AML-193 (cell line): ENCODE measurements at places on chromosomes 16 and 17.
A peak's percentile ranks its signal among the peaks of the same experiment; 100 is the strongest.

DNA sequence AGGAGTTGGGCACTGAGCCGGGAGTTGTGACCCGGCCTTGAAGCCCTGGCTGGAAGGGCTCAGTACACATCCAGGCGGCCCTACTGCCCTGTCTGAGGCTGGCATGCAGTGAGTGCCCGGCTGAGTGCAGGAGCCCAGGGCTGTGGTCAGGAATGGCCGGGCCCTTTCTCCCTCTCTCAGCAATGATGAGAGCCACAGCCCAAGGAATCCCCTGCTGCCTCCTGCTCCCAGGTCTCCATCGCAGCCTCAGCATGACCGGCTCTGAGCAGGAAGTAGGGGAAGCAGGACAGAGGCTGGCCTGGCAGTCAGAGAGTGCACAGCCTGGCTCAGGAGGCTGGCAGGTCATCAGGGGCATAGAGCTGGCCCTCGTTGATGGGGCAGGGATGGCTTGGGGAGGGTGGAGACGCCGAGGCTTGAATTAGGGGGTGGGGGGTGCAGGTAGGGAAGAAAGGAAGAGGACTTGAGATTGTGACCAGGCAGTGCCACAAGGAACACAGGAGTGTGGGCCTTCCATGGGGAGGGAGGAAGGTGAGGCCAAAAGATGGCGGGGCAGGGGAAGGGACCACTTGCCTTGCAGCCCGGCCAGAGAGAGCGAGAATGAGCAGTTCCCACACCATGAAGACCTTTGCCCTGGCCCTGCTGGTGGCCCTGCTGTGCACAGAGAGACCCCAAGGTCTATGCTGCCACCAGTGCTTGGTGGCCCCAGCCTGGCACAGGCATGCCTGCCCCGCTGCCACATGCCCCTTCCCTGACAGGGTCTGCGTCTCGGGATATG, 32.1 kb upstream of the KRT17 start:
- no peak for DNase-seq

DNA sequence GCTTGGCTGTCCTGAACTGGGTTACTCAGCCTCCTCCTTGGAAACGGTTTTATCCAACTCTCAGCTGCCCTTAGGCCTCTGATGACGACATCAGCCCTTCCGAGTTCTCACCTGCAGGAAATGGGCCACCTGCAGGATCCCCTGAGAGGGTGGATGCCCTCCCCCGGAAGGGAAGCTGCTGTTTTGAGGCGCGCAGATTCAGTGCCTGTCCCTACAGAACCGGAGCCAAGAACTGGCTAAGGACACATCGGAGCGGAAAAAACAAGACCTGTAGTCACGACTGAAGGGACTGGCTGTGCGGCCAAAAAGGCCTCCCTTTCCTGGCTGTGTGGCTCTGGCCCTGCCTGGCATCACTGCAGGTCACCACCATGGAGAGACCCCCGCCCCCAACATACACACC, 11.7 kb upstream of the C16orf95 start:
- no peak for DNase-seq

DNA sequence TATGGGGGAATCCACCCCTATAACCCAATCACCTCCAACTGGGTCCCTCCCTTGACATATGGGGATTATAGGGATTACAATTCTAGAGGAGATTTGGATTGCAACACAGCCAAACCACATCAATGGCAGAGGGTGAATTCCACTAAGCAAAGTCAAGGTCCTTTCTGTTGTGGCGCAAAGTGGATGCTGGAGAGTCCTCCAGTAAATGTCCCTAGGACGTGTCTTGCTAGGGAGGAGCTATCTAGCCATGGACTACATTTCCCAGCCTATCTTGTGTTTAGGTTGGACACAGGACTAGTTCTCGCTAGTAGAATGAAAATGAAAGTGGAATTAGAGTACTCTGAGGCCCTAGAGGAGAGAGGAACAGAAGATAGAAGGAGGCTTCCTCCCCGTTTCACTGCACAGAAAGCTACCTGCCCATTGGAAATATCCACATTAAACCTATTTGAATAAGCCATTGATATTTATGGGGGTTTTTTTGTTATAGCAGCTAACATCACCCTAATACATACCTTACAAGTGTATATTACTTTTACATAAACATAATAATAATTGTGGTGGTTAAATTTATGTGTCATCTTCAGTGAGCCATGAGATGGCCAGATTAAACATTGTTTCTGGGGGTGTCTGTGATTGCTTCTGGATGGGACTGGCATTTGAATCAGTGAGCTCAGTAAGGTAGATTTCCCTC, 56.7 kb upstream of the ERCC4 start:
- DNase-seq, result no peak

DNA sequence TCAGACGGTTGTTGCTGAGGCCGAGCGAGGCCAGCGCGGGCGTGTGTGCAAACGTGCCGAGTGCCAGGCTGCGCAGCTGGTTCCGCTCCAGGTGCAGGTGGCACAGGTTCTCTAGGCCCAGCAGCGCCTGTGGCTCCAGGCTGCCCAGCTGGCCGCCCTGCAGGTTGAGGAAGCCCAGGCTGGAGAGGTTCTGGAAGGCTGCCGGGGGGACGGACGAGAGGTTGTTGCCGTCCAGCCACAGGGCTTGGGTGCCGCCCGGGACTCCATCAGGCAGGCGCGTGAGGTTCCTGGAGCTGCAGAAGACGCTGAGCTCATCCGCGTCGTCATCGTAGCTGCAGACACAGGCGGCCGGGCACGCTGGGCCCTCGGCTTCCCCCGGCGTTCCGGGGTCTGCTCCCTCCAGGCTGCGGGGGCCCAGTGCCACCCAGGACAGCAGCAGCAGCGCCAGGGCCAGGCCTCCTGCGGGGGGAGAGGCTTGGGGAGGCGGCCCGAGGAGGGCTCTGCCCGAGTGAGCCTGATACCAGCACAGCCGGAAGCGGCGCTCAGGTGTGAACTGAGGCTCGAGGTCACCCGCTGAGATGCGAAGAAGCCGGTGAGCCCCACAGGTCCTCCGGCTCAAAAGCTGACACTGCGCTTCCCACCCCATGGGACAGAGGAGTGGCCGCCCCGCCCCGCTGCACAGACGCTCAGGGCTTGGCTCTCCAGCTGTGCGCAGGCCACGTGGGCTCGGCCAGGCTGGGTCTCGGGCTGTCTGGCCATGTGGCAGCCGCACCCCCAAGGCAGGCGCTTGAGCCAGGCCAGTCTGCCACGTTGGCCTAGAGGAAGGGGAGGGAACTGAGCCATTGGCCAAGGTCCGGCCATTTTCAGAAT, 1.3 kb downstream of the IGFALS start:
- no peak for DNase-seq

DNA sequence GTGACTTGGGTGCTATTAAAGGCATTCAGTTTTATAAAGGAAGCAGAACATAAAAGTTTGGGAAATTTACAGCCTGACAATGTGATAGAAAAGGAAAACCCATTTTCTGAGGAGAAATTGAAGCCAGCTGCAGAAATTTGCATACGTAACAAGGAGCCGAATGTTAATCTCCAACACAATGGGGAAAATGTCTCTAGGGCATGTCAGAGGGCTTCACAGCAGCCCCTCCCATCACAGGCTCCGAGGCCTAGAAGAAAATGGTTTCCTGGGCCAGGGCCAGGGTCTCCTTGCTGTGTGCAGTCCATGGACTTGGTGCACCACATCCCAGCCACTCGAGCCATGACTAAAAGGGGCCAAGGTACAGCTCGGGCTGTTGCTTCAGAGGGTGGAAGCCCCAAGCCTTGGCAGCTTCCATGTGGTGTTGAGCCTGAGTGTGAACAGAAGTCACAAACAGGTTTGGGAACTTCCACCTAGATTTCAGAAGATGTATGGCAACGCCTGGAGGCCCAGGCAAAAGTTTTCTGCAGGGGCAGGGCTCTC, 23.9 kb upstream of the TOM1L1 start:
- DNase-seq, result no peak

- DNase-seq, result no peak
Measured at GRCh38 chr17:30381340-30381659, 2.6 kb downstream of the CPD start.

DNA sequence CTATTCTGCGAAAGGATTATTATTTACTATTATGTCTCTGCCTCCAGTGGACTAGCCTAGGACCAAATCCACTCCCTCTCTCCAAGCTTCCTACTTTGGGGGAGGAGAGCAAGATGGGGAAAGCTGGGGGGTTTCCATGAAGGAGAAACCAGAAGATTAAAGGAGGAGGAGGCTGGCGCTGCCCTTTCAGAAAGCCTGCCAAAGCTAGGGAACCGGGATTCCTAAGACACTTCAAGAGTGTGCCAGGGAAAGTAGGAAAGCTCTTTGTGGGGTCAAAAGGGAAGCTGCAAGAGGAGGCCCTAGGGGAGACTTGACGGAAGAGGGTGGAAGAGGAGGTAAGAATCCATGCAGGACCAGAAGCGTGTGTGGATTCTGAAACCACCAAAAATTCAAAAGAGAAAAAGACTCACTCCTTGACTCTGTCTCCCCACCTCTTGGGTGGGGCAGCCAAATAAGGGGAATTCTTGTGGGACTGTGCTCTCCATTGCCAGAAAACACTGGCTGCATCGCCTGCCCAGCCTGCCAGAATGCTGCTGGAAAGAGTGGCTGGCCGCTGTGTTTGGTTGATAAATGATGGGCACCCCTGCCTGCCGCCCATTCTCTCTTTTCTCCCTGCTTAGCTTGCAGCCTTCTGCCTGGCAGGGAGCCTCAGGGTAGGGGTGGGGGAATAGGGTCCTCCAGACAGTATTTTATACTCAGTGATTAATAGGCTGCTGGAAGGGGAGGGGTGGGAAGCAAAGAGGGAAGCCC, 11.8 kb upstream of the KAT7 start:
- no peak for DNase-seq

- no peak for DNase-seq
Measured at GRCh38 chr16:77689971-77690370, 32.3 kb upstream of the NUDT7 start.

GRCh38 chr17:42843358-42843934, 934 bp upstream of the AOC2 start:
- peak; percentile 73 for DNase-seq

DNA sequence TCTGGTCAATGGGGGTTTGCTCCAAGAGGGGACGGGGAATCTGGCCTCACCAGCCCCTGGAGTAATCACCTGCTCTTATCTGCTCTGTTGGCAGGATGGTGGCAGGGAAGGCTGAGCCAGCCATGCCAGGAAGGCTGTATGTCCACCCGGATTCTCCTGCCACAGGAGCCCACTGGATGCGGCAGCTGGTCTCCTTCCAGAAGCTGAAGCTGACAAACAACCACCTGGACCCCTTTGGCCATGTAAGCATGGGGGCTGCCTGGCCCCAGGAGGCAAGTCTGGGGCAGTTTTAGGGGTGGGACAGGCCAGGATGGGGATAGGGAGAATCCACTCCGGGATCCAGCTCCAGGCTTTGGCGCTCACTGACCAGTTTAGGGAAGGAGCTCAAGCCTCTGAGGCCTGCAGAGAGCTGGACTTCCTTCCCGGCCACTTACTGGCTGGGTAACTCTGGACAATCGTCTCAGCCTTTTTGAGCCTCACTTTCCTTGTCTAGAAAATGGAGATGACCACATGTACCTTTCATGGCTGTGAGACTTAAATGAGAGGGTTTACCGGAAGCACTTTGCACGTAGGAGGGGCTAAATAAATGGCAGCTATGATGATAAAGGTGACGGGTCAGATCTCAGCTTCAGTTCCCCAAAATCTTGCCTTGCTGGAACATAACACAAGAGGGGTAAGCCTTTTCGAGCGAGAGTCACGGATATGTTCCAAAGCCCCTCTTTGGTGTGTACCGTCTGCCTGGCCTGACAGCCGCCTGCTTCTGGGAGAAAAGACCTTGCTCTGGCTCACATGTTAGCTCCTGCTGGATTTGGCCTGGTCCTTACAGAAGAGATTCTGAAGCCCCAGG, 15.4 kb downstream of the TBX4 start:
- DNase-seq, result peak; percentile 31

DNA sequence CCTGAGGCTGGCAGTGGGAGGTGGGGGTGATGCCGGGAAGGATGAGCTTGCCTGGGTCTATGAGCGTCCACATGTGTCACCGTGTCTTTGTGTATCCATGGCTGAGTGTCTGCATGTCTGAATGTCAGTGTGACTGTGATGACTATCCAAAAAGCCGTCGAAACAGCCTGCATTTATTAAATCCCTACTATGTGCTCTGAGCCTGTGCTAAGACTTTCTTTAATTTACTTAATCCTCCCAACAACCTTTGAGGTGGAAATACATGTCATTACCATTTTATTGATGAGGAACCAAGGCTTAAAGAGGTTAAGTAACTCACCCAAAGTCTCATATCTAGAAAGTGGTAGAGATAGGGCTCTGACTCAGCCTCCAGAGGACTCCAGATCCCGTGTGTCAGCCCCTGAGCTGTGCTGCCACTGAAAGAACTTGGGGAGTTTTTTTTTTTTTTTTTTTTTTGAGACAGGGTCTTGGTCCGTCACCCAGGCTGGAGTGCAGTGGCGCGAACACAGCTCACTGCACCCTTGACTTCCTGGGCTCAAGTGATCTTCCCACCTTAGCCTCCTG, 20.0 kb downstream of the ARHGAP23 start:
- DNase-seq, result no peak

- DNase-seq, result no peak
Measured at GRCh38 chr17:58136669-58137279, 11.4 kb upstream of the OR4D1 start.

DNA sequence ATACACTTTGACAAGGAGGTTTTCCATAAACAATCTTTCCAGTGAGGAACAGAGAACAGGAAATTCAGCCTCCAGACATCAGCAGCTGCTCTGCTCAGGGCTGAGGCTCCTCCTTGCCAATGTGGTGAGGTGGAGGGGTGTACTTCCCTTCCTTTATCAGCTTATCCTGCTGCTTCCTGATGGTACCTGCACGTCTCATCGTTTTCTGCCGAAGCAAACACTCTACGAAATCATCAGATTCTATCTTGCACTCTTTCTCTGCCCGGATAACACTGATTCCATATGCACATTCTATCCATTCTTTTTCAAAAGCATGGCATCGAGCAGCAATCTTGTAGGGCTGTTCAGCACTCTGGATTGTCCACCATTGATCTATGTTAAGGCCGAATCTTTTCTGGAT, 15.4 kb upstream of the SEZ6 start:
- no peak for DNase-seq

GRCh38 chr17:59666235-59666634, 41.0 kb downstream of the PTRH2 start:
- DNase-seq, result no peak

- no peak for DNase-seq
Measured at GRCh38 chr16:1070084-1070863, 2.3 kb upstream of the SSTR5 start.

- DNase-seq, result no peak
Measured at GRCh38 chr16:67444259-67445125, 13.6 kb downstream of the HSD11B2 start.

- DNase-seq, result no peak
Measured at GRCh38 chr17:55818026-55818425, 67.2 kb downstream of the PCTP start.

GRCh38 chr17:30346221-30346795, 12.5 kb upstream of the TMIGD1 start:
- DNase-seq, result no peak

GRCh38 chr16:56767024-56767423, 37.1 kb downstream of the NUP93 start:
- DNase-seq, result no peak

GRCh38 chr17:62966426-62967204, 580 bp downstream of the TANC2 start:
- peak; percentile 33 for DNase-seq
